ENCODE measurements at places on chromosomes 16 and 17.
A peak's percentile ranks its signal among the peaks of the same experiment; 100 is the strongest.

- no peak for DNase-seq
These were observed 1.1 kb downstream of the ST6GALNAC2 start for GRCh38 chr17:76584427-76585032.

DNA sequence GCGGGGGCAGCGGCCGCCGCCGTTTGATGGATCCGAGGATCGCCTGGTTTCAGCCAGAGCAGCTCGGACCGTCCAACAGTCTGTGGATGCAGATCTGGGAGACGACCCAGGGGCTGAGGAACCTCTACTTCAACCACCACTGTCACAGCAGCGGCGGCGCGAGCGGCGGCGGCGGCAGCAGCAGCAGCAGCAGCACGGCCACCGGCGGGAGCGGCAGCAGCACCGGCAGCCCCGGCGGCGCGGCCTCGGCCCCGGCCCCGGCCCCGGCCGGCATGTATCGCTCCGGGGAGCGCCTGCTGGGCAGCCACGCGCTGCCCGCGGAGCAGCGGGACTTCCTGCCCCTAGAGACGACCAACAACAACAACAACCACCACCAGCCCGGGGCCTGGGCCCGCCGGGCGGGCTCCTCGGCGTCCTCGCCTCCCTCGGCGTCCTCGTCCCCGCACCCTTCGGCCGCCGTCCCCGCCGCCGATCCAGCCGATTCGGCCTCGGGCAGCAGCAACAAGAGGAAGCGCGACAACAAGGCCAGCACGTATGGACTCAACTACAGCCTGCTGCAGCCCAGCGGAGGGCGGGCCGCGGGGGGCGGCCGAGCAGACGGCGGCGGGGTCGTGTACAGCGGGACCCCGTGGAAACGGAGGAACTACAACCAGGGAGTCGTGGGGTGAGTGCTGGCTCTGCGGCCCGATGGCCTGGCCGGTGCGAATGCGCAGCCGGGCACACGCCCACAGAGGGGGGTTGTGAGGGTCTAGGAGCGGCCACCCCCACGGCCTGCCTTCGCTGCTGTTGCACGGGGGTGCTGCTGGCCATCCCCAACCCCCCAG is 702 bp downstream of the TENT4B start:
- DNase-seq: peak; percentile 28

- DNase-seq: no peak
These were observed 219.0 kb upstream of the ASIC2 start for GRCh38 chr17:33512113-33512512.

GRCh38 chr17:82929011-82929622 is 89.3 kb upstream of the ZNF750 start:
- DNase-seq: no peak

DNA sequence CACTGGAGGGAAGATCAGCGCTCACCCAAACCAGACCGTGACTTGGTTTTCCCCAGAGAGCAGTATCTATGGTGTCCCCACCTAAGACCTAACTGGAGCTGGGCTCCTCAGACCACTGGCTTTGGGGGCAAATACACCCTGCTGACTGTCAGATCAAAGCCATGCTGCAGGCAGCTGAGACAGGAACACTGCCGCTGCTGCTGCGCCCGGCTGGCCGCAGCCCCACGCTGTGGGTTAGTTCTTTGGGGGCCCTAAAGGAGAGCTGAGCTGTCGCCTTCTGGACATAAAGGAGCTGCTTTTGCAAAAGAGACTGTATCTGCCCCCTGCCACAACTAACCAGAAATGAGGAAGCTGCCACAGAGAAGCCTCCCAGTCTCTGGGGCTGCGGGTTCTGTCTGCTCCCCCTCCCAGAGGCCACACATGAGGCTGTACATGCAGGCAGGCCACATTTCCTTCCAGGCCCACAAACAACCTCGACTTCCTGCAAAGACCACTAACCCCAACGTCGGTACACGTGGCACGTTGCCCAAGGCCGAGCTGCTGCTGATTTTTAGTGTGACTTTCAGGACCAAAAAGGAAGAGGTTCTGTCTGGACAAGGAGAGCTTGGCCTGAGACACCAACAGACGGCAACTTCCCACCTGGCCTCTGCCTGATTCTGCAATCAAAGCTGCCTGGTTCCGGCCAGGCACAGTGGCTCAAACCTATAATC is 18.2 kb upstream of the ABR start:
- DNase-seq: peak; percentile 64

- no peak for DNase-seq
These were observed 148.2 kb downstream of the CPPED1 start for GRCh38 chr16:12655537-12655936.

DNA sequence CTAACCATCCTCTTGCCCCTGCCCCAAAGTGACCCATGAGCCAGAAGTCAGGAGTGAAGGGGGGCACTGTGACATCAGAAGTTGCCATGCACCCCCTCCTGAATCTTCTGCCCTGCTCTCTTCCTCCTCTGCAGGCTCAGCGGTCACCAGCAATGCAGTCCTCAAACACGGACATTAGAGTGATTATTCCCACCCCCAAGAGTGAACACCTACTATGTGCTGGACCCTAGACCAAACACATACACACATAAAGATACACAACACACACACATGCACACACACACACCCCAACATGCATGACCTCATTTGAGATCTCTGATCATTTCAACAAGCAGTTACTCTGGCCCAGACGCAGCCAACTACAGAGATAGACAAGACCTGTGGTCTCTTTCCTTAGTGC is at the start of gene CDRT4:
TSS of gene CDRT4 (minus strand) at position 30 of the 400 bp plus-strand sequence. CDS start 27,383 bp downstream, outside the sequence.
- no peak for DNase-seq

DNA sequence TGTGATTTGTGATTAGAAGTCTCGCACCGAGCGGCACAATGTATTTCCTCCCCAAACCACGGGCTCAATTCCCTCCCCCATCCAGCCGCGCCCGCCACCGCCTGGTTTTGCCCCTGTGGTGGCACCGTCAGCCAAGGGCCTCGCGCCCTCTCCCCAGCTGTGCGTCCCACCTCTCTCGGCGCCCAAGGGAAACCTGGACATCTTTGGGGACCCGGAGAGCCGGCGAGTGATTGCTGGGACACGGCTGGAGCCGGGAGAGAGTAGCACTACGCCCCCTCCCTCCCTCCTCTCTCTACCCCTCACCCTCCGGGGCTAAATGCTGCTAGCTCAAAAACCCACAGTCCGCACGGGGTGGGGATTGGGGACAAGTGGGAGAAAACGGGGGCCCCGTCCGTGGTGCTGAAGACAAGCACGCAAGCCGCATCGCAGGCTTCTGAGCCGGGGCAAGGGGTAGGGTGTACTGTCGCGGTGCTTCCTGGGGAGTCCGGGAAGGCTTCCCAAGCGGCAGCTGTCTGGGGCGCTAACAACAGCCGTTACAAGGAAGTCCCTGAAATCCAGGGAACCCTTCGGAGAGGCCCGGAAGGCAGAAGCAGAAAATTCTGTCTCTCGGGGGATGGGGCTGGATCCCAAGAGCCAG is 1.4 kb downstream of the CBLN1 start:
- DNase-seq: no peak

- no peak for DNase-seq
These were observed 10.8 kb upstream of the ANKS4B start for GRCh38 chr16:21222495-21223337.

GRCh38 chr17:56297184-56297583 is 143.9 kb downstream of the ANKFN1 start:
- DNase-seq: peak; percentile 7

DNA sequence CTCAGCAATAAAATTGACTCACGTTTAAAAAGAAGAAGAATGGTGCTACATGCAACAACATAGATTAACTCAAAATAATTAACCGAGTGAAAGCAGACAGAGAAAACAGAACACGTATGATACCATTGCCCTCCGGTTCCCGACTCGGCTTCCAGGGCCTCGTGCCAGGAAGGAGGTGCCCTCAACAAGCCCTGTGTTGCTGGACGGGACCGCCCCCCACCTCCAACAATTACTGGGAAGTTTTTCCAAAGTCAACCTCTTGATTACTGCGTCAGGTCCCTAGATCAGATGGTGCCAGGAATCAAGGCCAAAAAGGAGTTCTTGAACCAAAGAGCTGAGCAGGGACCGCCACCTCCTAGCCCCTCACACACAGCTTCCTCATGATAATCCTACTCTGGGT is 20.4 kb downstream of the DNAH17 start:
- DNase-seq: no peak

GRCh38 chr16:30112197-30113030 is 923 bp downstream of the GDPD3 start:
- DNase-seq: peak; percentile 74

GRCh38 chr17:68513932-68514331 is 1.7 kb downstream of the PRKAR1A start:
- DNase-seq: no peak

DNA sequence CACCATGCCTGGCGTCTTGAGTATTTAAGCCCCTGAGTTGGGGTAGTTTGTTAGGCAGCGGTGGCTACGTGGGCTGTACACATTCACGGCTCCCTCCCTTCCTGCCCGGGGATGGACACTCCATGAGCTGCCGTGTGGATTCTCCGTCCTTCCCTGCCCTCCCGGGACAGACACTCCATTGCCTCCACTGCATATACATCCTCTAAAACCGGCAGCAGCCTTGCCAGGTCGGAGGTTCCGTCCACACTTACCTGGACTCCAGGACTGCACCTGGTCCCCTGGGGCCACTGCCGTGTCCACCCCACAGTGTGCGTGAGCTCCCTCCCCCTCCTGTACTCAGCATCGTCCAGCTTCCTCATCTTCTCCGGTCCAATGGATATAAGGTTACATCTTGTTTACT is 3.5 kb upstream of the SPATA2L start:
- DNase-seq: no peak

DNA sequence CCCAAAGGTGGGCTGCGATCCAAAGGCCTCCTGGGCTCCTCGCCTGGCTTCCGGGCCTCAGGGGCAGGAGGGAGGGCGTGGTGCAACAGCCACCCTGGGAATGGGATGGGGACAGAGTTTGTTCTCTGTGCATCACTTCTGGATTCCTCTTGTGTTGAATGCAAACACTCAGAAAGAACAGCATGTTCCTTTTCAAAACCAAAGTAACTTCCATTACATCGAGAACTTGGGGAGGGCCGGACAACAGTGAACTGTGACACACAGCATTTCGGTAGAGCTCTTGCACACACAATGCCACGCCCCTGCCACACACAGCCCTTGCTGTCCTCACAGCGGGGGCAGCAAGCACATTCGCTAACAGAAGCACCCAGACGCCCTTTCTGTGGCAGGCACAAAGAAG is 36.1 kb upstream of the FASN start:
- DNase-seq: peak; percentile 48

DNA sequence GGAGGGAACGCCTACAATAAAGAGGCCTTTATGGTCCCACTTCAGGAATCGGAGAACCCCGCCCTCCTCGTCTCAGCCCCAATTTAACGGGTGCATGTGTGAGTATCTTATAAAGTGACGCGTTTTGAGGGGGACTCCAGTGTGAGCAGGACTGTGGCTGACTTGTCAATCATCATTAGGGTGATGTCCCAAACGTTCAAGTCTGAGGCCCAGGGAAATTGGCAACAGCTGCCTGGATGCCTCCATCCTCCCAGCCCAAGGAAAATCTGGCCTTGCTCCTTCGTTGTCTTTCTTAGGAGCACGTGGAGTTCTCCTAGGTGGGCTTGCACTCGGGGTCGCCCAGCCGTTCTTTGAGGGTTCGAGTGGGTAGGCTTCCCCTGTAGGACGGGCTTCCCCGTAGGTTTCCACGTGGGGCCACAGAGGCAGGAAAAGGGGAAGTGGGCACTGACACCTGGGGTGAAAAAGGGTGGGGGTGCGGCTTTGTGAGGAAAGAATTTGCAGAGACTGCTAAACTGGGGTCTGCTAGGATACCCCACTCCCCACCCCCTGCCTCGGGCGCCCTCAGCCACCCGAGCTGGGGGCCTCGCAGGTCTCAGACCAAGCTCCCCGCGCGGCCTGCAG is 561 bp upstream of the HERPUD1 start:
- DNase-seq: no peak

DNA sequence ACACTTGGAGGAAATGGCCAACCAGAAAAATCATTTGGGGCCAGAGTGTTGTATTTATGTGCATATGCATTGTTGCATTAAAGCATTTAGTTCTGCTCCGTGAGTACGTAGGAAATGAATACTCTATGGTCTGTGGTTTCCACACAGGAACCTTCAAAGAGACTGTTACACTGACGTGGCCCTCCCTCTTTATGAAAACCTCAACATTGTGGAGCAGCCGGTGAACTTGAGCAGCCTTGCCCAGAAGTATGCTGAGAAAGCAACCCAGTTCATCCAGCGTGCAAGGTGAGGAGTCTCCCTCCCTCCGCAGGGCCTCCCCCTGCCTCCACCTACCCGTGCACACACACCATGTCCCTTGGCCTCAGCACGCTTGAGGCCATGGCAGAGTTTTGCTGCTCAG is 65.2 kb downstream of the ARSG start:
- peak; percentile 49 for DNase-seq

DNA sequence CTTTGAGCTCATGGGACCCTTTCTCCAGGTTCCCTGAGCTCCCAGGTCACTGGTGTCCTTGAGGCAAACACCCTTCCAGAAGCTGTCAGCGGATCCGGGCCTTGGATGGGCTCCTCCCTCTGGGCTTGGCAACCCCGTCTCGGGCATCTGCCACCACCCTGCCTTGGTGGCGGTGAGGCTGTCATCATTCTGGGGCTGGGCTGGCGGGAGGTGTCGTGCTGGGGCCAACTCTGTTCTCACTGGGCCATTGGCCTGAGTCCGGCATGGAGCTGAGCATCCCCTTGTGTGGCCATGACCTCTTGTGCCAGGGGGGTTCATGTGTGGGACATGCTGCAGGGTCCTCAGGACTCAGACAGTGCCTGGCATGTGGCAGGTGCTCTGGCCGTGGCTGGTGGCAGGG is 197.6 kb downstream of the LAT start:
- DNase-seq: no peak

DNA sequence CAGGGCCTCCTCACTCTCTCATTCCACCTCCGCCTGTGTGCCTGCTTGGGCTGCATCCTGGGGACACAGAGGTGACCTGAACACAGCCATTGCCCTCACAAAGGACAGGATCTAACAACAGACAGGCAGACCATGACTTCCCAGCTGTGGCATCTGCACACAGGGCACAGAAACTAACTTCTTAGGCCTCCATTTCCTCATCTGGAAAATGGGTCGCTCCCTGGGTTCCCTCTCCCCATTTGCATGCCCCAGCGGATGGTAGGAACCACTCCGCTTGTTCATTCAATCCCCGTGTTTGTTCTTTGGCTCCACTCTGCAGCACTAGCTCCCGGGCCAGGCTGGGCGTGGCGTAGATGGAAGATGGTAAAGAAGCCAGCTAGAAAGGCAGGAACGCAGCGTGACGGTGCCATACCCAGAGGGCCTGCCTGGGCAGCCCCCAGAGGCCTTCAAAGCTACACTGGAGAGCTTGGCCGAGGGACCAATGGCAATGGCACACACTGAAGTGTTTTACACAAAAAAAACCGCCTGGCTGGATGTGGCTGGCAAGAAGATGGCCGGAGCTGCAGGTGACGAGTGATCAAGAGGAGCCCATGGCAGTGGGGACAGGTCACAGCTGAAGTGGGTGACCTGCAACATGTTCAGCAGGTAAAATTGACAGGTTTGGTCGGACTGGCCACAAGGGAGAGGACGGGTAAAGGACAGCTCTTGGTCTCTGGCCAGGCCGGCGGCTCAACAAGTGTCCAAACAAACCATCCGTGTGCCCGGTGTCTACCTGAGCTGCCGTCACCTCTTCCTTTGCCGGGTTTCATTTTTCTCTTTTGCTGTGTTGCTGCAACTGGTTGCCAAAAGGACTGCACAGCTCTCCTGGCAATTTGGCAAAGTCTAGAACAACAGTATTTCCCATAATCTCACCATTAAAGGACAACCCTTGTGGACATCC is 66.9 kb downstream of the SOCS1 start:
- no peak for DNase-seq

Data from choroid plexus epithelial cell (primary cell).